ENCODE measurements at places on chromosomes 2 and 18.
A peak's percentile ranks its signal among the peaks of the same experiment; 100 is the strongest.

GRCh38 chr2:46514738-46515137, 35.4 kb downstream of the TMEM247 start:
- no peak for DNase-seq

- DNase-seq, result no peak
Observed at GRCh38 chr2:1696472-1696871, 47.8 kb downstream of the PXDN start.

DNA sequence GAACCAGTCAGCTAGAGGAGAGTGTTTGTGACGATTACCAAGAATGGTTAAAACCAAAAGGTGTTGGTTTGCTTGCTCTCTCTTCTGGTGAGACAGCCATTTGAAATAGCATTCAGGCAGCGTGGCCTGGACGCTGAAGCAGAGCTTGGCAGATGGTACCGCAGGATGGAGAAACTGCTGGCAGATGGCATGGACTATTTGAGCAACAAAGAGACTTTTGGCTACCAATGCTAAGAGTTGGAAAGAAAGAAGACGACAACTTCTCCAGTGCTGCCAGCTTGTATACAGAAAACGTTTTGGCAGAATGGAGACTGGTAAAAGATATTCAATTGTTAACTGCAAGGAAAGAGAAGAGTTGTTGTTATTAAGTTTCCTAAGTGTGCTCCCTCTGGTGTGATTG, 315.0 kb downstream of the PARD3B start:
- DNase-seq, result no peak

DNA sequence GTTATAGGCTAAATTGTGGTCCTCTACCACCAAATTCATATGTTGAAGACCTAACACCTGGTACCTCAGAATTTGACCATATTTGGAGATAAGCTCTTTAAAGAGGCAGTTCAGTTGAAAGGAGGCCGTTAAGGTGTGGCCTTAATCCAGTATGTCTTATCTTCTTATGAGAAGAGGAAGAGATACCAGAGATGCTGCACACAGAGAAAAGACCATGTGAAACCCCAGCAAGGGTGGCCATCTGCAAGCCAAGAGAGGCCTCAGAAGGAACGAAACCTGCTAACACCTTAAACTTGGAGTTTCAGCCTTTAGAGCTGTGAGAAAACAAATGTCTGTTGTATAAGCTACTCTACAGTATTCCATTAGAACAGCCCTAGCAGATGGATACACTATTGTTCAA, 528.1 kb upstream of the DCC start:
- no peak for DNase-seq

DNA sequence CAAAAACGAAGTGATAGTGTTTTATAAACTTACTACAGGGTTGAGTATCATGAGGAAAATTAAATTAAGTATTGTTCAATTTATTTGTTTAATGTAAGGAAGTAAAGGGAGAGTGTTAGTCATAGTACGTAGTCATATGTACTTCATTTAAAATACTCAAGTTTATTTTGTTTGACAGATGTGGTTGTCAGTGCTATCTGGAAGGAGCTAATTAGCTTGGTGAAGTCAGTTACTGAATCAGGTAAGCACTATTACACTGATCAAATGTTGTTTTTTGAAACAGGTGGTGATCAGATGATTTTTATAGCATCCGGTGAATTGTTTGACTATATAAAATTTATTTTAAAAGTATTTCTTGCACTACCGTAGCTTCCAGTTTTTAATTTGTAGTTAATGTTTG, 28.8 kb downstream of the RIF1 start:
- DNase-seq, result no peak

DNA sequence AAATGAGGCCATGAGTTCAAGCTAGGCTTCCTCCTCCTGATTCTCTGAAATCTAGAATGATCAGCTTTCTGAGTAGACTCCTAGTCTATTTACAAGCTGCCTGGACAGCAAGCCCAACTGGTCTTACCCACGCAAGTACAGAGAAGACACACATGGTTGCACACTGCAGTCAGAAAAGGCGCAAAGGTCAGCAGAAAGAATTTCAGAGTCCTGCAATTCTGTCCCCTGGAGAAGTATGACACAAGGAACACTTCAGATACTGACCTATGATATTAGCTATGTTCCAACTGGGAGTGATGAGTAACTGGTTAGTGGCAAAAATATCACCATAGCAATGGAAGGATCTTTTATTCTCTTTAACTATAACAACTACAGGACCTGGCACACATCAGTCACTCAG, 336.1 kb upstream of the PKDCC start:
- no peak for DNase-seq

- no peak for DNase-seq
Observed at GRCh38 chr2:238391042-238391689, 35.6 kb upstream of the ASB1 start.

DNA sequence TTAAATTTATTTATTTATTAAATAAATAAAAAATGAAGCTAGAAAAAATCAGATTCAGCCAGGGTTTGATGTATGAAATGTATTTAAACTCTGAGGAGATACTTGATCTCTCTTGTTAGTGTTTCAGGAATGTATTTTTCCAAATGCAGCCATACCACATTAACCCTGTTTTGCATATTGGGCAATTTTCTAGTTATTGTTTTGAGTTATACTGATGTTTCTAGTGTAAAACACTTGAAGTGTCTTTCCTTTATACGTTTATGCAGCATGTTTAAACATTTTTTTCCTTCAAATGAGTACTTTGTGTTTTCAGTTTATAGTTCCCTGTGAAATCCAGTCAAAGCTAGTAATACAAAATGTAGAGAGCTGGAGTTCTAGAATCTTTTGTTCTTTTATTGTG, 69.9 kb downstream of the WDR7 start:
- DNase-seq, result no peak

DNA sequence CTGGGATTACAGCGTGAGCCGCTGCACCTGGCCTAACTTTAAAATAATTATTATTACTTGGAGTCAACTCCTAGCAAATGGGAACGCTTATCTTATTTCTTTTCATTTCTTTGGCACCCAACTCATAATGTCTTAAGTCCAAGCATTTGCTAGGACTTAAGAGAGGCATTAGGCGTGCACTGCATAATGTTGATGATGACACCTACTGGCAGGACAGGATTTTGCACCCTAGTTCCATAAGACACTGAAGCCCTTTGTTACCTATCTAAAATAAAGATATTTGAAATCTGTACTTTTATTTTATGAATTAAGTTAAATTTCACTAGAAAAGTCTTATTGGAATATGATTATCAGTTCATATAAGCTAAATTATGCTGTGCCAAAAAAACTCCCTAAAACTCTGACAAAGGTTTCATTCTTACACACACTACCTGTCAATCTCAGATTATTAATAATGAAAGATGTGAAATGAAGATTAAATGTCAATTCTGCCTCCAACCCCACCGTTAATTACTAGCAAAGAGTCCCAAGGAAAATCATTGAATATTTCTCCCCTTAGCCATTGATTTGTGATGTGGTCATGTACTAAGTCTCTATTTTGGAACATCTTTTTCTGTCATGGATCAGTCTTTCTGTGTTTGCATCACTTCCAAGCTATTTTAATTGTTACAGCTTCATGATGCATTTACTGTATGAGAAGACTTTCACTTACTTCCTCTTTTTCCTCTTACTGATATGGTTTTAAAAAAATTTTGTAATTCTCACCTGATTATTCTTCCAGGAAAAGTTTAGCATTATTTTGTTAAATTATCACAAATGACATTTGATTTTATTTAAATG, 12.7 kb upstream of the CDH2 start:
- DNase-seq, result peak; percentile 56

GRCh38 chr2:220550995-220551700, 923.7 kb downstream of the SLC4A3 start:
- no peak for DNase-seq

- DNase-seq, result no peak
Observed at GRCh38 chr2:240967681-240968621, 30.5 kb upstream of the SNED1 start.

DNA sequence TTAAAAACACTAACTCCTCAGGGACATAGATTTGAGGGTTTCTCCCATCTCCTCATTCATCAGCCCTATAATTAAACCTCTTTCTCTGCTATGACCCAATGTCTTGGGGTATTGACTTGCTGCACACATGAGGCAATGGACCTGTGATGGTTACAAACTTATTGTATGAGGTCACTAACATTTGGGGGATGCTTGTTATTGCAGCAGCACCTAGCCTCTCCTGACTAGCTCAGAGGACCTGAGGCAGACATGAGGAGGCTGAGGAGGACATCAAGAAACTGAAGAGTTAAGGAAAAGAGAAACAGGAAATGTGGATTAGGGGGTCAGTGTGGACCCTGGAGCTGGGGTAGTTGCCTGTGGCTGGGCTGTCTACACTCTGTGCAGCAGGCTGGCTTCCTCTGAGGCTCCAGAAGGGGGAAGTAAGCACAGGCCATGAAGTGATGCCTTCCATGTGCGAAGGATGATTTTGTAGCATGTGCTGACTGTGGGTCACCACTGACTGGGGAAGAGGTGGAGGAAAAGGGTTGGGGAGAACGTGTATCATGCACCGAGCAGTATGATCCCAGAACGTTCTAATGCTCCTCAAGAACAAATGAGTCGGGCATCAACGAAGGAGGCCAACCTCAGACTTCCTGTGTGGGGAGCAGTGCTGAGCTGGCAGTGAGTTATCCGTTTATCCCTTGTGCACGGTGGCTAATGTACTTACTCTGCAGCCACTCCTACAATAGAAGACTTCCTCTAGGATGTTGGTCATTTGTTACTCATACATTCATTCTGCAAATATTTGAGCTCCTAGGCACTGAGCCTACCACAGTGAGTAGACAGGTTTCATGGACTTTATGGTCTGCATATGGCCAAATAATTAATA, 42.1 kb upstream of the RFX8 start:
- no peak for DNase-seq

- DNase-seq, result no peak
Observed at GRCh38 chr2:222641336-222641735, 14.6 kb downstream of the FARSB start.

DNA sequence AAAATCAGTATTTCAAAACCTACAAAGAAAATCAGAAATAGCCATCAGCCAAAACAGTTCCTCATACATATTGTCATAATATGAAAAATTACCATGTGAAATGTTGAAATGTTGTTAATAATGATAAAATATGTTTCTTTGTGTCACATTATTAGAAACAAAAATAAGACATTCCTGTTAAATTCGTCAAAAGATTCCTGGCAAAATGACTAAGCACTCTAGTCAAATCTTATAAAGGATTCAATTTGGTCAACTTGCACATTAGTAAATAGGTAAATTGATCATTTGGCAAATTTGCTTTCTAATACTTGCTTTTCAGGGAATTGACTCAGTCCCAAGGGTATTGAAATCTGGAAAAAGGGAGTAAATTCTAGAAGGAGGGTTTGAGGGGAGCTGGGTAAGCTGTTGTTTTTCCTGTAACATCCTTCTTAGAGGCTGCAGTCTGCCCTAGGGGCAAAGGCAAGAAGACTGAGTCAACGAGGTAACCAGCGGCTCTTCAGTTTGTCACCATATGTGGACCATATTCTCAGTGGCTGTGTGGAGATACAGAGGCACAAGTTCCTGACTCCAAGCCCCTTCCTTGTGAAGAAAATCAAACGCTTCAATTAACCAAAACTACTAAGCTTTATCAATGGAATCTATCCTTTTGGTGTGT, 482.3 kb downstream of the TNS1 start:
- no peak for DNase-seq

- DNase-seq, result no peak
Observed at GRCh38 chr2:15631883-15632282, 40.2 kb downstream of the DDX1 start.

DNA sequence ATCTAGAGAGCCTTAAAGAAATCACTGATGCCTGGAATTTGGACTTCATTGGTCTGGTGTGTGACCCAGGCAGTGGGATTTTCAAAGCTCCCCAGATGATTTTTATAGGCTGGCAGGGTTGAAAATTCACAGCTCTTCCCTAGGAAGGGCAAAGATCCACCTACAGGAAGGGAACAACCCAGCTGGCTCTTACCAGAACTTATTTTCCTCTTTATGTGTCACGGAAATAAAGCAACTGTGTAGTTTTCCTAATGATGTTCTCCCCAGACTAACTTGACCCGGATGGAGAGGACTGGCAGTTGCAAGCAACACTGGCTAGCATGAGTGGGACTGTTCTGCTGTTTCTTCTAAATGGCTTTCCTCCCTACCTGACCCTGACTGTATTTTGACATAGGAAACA, 235.6 kb downstream of the ALPK2 start:
- no peak for DNase-seq

DNA sequence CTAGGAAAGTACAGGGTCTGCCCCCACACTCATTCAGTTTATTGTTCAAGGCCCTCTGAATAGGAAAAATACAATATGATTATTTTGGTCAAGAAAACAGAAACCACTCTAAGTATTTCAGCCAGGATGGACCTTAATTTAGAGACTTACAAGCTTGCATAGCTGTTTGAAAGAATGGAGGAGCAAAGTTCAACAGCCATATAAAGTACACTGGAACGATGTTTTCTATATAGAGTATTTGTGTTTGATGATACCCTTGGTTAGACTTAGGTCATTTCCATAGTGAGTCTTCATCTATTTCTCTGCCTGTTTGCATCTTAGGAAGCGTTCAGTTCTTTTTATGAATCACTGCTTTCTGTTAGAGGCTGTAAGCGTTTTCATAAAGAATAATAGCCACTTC, 366.2 kb downstream of the NUP35 start:
- no peak for DNase-seq

- no peak for DNase-seq
Observed at GRCh38 chr2:20200697-20201555, 24.0 kb downstream of the SDC1 start.

- peak; percentile 61 for DNase-seq
Observed at GRCh38 chr2:63842149-63843061, 709 bp downstream of the UGP2 start.

GRCh38 chr18:77749089-77749488, 499.4 kb downstream of the GALR1 start:
- no peak for DNase-seq

- no peak for DNase-seq
Observed at GRCh38 chr2:44949329-44950151, 8.0 kb downstream of the SIX3 start.

DNA sequence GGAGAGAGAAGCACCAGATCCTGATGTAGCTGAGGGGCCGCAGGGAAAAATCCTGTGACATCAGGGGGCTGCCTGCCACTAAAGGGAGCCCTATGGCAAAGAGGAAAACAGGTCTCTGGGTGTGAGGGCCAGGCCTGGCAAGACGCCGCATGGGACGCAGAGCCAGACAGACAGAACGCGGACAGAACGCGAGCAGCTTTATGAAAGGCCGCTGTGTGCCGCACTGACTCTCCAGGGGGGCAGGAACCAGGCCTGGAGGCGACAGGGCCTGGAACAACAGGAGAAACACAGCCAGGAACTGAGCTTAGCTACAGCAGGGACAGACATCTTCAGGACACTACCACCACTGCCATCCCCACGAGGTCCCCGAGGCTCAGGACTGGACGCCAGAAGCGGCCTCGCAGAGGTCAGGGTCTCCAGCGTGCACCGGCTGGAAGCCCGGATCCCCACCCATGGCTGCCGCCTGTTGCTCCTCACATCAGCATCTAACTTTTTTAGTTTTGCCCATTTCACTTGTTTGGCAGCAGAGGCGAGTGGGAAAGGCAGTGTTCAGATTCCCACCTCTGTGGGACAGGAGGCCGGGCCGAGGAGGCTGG, 131.6 kb downstream of the VAPA start:
- DNase-seq, result no peak

- no peak for DNase-seq
Observed at GRCh38 chr2:19932928-19933327, 31.1 kb upstream of the TTC32 start.

All from AG09319 (cell line).